ENCODE measurements at places on chromosomes 11 and 22.

GRCh38 chr11:66335531-66336233 is 552 bp downstream of the RIN1 start:
- DNase-seq, result no peak

DNA sequence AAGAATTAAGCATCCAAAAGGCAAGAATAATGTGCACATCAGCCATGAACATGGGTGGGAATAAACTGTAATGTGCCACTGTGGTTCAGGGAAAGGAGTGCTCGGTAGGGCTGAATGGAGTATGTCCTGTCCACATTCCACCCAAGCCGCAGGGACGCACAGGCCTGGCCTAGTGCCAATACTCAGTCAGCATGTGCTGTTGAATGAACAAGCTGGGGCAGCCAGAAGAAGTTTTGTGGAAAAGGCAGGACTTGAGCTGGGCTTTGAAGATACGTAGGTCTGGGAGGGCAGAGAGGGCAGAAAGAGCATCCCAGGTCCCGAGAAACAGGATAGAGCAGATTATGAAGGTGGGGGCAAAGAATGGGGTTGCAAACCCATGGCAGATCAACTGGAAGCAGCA is 60.0 kb upstream of the PLET1 start:
- DNase-seq, result no peak

- DNase-seq, result no peak
Measured at GRCh38 chr11:116534270-116534975, 238.4 kb downstream of the BUD13 start.

GRCh38 chr11:44740967-44741366 is 14.2 kb downstream of the TSPAN18 start:
- DNase-seq, result no peak

DNA sequence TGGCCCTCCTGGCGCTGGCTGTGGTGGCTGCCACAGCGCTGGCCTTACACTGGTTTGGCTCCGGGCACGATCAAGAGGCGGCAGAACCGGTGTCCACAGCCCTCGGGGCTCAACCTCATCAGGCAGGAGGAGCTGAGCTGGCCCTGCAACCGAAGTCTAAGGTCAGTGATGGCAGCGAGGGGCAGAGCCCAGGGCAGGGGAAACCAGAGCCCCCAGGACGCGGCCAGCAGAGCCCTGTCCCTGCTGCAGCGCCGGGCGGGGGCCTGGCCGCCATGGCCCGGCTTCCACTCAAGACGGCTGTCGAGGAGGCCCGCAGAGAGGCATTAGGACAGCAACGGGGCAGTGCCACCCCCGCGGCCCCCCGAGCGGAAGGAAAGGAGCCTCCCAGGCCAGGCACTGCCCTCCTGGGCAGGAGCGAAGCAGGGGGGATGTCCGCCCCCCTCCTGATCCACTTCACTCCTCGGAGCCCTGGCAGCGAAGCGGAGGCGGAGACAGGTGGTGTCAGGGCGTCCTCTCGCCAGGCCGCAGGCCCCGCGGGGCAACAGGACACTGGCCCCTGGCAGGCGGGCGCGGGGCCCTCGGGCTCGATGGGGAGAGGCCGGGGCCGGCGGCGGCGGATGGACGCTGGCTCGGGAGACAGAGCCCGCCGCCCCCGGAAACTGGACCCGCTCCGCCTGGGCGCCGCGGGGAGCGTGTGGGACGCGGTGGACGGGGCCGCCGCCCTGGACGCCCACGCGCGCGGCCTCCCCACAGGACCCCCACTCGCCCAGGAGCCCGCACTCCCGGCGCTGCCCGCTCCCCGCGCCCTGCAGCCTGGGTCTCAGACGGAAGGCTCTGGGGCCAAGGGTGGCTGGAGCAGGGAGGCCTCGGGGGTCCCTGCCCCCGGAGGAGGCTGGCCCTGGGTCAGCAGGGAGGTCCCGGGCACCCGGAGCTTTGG is 895 bp downstream of the KLHDC7B start:
- DNase-seq, result no peak

DNA sequence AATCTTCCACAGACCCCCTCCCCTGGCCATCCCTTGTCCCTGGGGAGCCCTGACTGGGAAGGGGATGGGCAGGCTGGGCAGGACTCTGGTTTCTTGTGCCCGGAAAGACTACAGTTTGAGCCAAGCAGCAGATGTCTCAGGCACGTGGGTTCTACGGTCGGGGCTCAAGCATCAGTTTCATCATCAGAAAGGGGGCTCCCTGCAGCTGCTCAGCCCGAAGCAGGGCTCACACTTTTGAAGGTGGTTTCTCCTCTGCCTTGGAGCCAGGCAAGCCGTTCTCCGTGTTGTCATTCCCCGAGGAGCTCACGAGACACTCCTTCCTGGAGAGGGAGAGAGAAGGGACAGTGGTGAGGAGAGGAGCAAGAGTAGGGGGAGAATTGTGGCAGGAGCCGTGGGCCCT is 15.8 kb downstream of the SCN4B start:
- no peak for DNase-seq

- DNase-seq, result no peak
Measured at GRCh38 chr11:10866893-10867331, 9.1 kb upstream of the ZBED5 start.

- no peak for DNase-seq
Measured at GRCh38 chr11:71183878-71184277, 68.5 kb downstream of the SHANK2 start.

All from omental fat pad (tissue), 4 donors.